ENCODE measurements at places on chromosomes 13 and 19. TPM values are rescaled to one million over a fixed set of nuclear protein-coding genes. Genes with fewer than 3 reads are reported as not detected.

- no peak for DNase-seq
Observed at GRCh38 chr19:35000338-35000646, 169 bp downstream of the GRAMD1A start.

GRCh38 chr13:73481886-73482445 lies 423.2 kb downstream of the KLF5 start:
- no peak for DNase-seq

- DNase-seq: no peak
Observed at GRCh38 chr13:113857531-113858195, 6.2 kb downstream of the GAS6 start.

- DNase-seq: no peak
Observed at GRCh38 chr19:8333767-8334457, 9.2 kb downstream of the KANK3 start.

- DNase-seq: no peak
Observed at GRCh38 chr19:16444269-16444600, 27.5 kb downstream of the EPS15L1 start.

- DNase-seq: no peak
Observed at GRCh38 chr19:48798937-48799336, 11.9 kb downstream of the BCAT2 start.

DNA sequence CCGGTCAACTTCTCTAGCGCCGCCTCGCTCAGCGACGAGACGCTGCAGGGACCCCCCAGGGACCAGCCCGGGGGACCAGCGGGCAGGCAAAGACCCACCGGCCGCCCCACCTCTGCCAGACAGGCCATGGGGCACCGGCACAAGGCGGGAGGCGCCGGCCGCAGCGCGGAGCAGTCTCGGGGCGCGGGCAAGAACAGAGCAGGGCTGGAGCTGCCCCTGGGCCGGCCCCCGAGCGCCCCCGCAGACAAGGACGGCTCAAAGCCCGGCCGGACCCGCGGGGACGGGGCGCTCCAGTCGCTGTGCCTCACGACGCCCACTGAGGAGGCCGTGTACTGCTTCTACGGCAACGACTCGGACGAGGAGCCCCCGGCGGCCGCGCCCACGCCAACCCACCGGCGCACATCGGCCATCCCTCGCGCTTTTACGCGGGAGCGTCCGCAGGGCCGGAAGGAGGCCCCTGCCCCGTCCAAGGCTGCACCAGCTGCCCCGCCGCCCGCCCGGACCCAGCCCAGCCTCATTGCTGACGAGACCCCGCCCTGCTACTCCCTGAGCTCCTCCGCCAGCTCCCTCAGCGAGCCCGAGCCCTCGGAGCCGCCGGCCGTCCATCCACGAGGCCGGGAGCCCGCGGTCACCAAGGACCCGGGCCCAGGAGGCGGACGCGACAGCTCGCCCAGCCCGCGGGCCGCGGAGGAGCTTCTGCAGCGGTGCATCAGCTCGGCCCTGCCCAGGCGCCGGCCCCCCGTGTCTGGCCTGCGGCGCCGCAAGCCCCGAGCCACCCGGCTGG lies 11.3 kb downstream of the C19orf25 start:
- DNase-seq: no peak

DNA sequence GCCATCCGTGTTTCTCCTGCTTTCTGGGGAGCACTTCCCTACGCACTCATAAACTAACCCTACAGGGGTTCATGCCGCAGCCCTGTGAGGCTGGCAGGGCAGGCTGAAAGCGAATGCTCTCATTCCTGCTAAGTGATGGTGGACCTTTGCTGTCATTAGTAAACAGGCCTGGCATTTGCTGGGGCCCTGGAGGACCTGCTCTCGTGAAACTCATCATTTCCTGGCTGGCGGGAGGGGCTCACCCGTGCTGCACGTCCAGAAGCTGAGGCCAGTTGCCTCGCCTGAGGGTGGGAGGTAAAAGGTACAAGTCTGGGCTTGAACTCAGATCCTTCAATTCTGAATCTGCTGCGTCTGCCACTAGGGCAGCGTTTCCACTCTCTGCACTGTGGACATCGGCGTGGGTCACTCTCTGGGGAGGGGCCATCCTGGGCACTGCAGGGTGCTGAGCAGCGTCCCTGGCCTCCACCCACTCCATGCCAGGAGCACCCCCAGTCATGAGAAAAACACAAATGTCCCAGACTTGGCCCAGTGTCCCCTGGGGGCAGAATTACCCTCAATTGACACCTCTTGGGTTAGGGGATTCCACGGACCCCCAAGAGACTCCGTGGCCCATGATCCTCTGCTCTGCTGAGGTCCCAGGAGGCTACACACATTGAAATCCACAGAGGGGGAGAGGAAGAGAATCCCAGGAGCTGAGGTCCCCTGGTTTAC lies 7.0 kb downstream of the MOB3A start:
- no peak for DNase-seq

DNA sequence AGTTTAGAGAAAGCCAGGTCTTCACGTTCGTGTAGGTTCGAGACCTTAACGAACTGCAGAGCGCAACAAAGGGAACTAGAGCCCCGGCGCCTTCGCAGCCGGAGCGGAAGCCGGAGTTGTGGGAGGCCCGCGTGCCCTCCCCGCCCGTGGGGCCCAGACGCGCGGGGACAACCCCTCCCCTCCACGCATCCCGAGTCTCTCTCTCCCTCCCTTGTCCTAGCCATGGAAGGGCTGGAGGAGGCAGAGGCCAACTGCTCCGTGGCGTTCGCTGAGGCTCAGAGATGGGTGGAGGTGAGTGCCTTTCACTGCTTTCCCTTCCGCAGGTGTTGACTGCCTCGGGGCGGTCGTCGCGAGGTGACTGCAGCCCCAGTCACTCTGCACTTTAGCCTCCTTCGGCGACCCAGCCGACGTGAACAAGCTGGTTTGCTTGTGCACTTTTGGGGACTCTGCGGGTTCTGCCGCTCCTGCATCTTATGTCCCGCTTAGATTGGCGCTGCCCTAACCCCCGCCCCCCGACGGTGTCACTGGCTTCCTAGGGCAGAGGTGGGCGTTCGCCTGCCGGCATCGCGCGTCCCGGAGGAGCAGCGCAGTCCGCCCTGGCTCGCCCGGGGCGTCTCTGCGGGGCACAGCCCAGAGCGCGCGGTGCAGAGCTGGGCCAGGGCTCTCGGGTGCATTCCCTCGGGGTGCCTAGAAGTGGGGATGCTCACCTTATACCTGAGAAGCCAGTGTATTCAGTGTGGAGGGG lies 478 bp downstream of the LMO7 start:
- DNase-seq: peak; percentile 14

DNA sequence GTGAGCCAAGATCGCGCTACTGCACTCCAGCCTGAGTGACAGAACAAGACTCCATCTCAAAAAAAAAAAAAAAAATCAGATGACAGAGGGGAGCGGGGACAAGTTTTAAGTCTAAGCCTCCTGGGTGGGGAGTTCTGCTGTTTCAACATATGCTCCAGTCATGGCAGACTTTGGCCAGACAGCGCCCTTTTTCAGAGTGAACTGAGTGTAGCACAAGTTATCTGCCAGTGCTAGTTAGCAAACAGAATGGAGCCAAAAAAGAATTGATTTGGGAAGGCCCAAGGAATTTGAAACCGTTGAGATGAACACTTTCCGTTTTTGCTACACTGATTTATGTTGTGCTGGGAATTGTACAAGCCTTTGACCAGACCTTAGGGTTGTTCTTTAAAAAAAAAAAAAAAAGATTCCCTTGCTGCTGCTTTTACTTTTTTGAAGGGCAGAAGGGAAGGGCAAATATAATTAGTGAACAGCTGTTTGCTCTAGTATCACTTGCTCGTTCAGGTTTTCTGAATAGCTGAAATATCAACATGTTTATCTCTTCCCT lies 5.7 kb downstream of the ACTN4 start:
- peak; percentile 81 for DNase-seq

DNA sequence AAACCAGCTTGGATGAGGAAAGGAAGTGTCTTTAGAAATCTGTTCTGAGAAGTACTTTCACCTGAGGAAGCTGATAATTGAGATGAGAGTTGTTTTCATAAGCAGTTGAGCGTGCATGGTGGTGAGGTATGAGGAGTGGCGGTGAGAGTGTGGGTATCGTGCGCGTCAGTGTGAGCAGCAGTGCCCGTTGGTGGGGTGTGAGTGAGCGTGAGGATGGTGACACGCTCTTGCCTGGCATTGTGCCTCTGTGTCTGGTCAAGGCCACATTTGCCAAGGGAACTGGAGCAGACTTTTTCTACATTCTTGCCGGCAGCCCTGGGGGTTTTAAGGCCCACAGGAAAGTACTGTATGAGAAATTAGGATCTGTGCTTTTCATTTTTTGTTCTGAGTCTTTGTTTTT lies 36.5 kb upstream of the TEX29 start:
- DNase-seq: no peak

DNA sequence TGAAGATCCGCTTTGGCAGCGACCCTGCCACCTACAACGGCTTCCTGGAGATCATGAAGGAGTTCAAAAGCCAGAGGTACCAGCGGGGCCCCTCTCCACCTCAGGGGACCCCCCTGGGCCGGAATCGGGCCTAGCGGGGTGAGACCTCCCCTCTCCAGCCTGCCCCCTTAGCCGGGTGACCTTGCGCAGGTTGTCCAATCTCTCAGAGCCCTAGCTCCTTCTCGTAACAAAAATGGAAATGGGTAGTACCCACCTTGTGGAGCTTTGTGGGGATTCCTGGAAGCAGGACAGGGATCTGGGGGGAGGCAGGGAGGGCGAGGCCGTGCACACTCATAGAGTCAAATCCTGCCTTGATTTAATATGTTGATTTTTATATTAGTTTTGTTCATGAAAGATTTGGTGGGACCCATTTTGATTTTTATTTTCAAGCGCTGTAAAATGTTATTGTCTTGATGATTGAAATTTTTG lies 658 bp downstream of the SIN3B start:
- DNase-seq: no peak

- DNase-seq: no peak
Observed at GRCh38 chr19:34497112-34497805, 15.7 kb downstream of the WTIP start.

DNA sequence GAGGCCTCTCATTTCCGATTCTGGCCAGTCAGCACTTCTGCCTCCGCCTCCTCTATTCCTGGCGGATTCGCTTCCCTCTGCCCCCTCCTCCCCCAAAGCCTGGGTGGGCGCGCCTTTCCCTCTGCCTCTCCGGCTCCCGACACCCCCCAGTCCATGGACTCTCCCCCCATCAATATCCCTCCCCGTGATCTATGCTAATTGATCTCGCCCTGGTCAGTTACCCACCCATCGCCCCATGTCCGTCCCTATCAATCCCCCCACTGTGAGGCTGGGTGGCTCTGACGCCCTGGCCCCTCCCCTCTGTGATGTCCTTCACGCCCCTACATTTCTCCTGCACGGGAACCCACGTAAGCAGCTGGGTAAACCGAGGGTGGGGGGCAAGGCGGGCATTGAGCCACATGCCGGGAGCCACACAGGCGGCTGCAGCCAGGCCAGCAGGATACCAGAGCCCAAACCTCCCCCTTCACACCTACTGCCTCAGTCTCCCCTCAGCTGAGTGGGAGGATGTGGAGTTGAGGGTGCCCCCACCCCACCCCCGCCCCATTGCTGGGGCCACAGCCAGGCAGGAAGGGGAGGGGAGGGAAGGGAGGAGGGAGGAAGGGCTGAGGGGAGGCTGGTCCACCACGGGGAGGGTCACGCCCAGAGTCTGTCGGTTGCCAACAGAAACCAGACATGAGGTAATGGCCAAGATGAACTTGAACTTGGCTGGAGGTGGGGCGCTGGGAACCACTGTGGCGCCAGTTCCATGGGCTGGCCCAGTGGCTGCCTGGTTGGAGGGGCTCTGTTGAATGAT lies 21.0 kb downstream of the SMIM24 start:
- peak; percentile 89 for DNase-seq

GRCh38 chr19:39533003-39533512 lies 406 bp upstream of the EID2B start:
- DNase-seq: no peak

DNA sequence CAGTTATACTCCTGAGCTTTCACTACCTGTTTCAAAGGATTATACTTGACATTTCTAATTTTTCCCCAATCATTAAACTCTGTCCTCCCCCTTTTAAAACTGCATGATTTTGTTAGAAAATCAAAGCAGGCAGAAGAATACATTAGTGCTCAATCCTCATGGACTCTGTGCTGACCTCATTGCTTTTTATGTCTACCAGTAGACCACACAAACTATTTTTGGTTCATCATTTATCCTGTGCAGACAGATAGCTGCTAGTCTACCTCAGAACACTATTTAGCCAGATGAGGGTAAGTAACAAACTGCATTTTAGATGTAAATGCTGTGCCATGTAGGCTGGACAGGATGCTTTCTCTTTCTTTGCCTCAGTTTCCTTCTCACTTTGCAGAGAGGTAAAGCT lies 235.9 kb downstream of the DCT start:
- DNase-seq: no peak

DNA sequence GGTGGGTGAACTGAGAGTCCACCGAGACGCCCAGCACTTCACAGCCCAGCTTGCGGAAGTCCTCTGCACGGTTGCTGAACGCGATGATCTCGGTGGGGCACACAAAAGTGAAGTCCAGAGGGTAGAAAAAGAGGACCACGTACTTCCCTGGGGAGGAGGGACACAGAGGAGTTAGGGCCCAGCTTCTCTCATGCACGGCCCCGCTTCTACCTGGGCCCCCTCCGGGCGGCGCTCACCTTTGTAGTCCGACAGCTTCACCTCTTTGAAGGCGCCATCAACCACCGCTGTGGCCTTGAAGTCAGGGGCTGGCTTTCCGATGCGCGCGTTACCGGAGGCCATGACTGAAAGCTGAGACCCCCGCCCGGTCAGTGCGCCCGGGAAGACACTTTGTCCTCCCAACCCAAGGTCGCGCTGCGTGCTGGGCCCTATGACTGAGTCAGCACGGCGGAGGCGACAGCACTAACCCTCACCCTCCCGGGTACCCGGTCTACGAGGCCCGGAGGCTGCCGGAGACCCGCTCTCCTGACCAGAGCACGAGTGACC lies 606 bp downstream of the PRDX2 start:
- no peak for DNase-seq

DNA sequence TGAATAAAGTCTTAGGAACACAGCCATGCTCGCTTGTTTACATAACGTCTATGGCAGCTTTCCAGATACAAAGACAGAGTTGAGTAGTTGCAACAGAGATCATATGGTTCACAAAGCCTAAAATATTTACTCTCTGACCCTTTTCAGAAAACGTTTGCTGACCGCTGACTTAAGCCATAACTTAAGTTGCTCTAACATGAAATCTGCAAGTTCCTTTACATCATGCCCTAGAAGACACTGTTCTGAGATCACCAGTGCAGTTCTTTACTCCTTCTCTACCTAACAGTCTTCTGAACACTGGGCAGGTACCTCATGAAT lies 166.4 kb downstream of the DCLK1 start:
- no peak for DNase-seq

The C1QTNF9 gene
- total RNA-seq: 0.14 TPM

The SHANK1 gene
- 1.1 TPM for total RNA-seq

The CD22 gene
- total RNA-seq: 4.2 TPM

The KLK4 gene
- not detected for total RNA-seq

The CCDC61 gene
- total RNA-seq: 24.1 TPM

The TLE6 gene
- total RNA-seq: 0.63 TPM

The KIRREL2 gene
- 0.12 TPM for total RNA-seq

Measured in mucosa of gallbladder (tissue), 1 donor.